ENCODE measurements at places on chromosomes 13 and 19. TPM values are rescaled to one million over a fixed set of nuclear protein-coding genes. Genes with fewer than 3 reads are reported as not detected.

DNA sequence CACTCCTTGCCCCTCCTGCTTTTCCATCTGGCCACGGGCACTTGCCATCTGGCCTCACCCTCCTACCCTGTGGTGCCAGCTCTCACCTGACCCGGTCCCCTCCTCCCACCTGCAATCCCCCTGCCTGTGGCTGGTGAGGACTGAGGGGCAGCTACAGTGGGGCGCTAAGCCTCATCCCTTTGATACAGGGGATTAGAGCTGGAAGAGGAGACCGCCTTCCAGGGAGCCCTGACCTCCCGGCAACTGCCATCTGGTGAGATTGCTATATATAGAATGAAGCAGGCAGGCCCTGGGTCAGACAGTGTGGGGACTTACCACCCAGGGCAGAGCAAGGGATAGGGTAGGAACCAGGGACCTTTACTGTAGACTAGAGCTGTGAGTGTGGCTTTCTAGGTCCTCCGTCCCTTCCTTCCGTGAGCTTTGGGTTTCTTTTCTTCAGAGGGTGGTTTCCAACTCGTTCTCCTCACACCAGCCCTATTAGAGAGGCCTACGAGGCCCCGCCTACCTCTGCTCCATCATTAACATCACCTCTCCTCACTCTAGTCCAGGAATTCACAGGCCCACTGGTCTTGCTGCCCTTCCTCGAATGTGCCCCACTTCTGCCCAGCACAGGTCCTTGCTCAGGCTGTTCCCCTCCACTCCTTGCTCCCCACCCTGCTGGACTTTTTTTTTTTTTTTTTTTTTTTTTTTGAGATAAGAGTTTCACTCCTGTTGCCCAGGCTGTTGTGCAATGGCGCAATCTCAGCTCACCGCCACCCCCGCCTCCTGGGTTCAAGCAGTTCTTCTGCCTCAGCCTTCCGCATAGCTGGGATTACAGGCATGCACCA is 7.7 kb downstream of the KASH5 start:
- peaks cover 18% of the 10 kb centered on the region for H3K27me3 ChIP-seq
- H3K36me3 ChIP-seq, result no peaks in the 10 kb centered on the region
- peaks cover 12% of the 10 kb centered on the region for H3K4me1 ChIP-seq
- DNase-seq, result no peak

GRCh38 chr19:14473073-14473977 is 1.8 kb downstream of the PTGER1 start:
- peaks cover 5% of the 10 kb centered on the region for H3K36me3 ChIP-seq
- peak; percentile 59 for DNase-seq
- H3K27me3 ChIP-seq, result peaks cover 15% of the 10 kb centered on the region
- H3K27ac ChIP-seq, result no peak overlapping the region

GRCh38 chr19:17220207-17220758 is 5.1 kb downstream of the USE1 start:
- no peak overlapping the region for H3K27ac ChIP-seq
- H3K4me1 ChIP-seq, result peaks cover 6% of the 10 kb centered on the region
- H3K4me3 ChIP-seq, result no peak overlapping the region
- peaks cover 20% of the 10 kb centered on the region for H3K36me3 ChIP-seq
- no peaks in the 10 kb centered on the region for H3K27me3 ChIP-seq

DNA sequence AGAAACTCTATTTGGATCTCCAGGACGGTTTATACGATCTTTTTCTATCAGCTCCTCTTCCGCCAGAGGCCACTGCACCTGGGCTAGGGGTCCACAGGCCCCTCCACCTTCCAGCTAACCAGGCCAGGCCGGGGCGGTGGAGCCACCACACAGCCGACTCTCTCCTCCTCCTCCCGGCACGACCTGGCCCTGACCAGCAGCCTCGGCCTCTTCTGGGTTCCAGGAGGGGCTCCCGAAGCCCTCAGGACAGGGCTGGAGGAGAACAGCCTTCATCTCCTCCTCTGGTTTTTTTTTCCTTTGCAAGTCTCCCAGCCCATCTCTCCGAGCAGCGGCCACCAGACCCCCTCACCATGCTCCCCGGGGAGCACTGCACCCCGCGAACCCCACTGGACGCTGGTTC is 17.1 kb downstream of the DPF1 start:
- peaks cover 29% of the 10 kb centered on the region for H3K27me3 ChIP-seq
- no peak for DNase-seq
- H3K36me3 ChIP-seq, result peaks cover 1% of the 10 kb centered on the region
- no peak overlapping the region for H3K27ac ChIP-seq
- peaks cover 6% of the 10 kb centered on the region for H3K4me1 ChIP-seq

DNA sequence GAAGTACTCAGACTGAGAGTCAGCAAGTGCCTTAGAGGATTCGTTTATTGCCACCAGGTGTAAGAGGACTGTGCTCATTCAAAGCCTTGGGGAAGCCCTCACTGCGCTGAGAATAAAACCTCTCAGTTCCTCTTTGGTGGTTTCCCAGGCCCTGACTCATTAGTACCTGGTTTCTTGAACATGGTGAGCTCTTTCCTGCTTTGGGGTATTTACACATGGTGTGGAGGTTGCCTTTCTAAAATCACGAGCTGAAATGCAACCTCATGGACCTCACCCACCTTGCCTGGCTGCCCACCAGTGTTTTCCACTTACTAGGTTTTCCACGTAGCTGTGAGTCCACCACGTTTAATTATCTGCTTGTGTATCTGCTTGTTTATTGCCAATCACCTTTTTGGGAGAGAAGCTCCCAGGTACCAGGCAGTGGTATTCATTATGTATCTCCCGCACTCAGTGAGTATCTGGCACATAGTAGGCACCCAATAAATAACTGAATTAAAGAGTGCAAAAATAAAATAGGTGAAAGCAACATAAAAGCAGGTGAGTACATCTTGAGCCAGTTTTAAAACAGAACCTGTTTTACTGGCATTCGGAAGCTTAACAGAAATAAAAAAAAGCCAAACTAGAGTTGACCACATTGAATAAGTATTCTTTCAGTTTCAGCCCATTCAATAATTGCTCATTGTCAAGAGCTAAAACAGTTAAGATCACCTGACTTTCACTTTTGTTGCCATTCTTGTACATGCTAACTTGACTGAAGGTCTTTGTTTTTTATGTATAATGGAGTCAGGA is 533.0 kb downstream of the MYO16 start:
- peaks cover 14% of the 10 kb centered on the region for H3K27me3 ChIP-seq
- H3K36me3 ChIP-seq, result no peaks in the 10 kb centered on the region
- H3K4me1 ChIP-seq, result peaks cover 6% of the 10 kb centered on the region
- no peak overlapping the region for H3K4me3 ChIP-seq
- DNase-seq, result no peak

DNA sequence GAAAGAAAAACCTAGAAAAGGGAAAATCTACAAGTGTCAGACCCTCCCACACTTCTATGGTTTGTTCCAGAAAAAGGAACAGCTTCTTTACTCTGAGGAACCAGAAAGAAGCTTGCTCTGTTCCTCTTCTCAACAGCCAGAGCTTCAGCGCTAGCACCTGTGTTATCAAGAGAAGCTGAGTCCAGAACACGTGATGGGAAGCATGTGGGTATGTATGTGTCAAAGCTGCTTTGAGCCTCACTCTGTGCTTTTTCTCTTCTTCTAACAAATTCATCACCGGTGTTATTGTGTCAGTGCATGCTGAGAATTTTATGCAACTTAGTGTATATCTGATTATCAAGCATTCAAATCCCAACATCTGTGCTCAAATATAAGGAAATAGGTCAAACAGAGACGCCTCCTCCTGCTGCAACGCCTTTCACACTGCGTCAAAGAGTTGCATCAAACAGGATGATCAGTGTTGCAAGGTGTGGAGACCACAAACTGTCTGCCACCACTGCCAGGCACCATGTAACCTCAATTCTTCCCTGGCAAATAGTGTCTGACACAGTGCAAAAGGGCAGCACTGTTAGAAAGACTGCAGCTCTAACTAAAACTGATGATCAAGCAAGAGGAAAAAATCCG is 83.9 kb downstream of the LRRC63 start:
- H3K27me3 ChIP-seq, result no peaks in the 10 kb centered on the region
- H3K4me1 ChIP-seq, result peaks cover 36% of the 10 kb centered on the region
- H3K4me3 ChIP-seq, result peak overlapping the region; percentile 70
- H3K27ac ChIP-seq, result peak overlapping the region; percentile 97
- peaks cover 17% of the 10 kb centered on the region for H3K36me3 ChIP-seq
- DNase-seq, result peak; percentile 48

GRCh38 chr19:38705197-38706019 is 38.9 kb downstream of the CAPN12 start:
- H3K4me3 ChIP-seq, result no peak overlapping the region
- no peak for DNase-seq
- no peaks in the 10 kb centered on the region for H3K27me3 ChIP-seq
- no peak overlapping the region for H3K27ac ChIP-seq
- H3K36me3 ChIP-seq, result peaks cover 6% of the 10 kb centered on the region

DNA sequence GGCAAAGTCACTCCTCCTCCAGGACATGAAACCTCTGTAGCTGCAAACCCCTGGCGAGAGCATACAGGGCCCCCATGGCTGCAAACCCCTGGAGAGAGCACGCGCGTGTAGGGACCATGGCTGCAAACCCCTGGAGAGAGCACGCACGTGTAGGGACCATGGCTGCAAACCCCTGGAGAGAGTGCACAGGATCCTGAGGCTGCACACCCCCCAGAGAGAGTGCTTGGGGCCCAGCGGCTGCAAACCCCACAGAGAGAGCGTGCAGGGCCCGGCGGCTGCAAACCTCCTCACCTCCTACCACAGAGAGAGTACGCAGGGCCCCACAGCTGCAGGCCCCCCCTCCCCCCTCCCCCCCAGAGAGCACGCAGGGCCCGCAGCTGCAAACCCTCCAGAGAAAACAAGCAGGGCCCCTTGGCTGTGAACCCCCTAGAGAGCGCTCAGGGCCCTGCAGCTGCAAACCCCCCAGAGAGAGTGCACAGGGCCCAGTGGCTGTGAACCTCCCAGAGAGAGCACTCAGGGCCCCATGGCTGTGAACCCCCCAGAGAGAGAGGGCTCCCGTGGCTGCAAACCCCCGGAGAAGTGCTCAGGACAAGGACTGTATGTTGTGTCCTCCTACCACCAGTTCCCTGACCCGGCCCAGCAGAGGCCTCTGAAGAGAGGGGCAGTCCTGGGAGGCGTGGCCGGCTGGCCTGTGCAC is 7.3 kb downstream of the ADPRHL1 start:
- H3K4me1 ChIP-seq, result no peaks in the 10 kb centered on the region
- H3K36me3 ChIP-seq, result peaks cover 6% of the 10 kb centered on the region
- no peak overlapping the region for H3K4me3 ChIP-seq
- no peak for DNase-seq
- H3K27ac ChIP-seq, result no peak overlapping the region

DNA sequence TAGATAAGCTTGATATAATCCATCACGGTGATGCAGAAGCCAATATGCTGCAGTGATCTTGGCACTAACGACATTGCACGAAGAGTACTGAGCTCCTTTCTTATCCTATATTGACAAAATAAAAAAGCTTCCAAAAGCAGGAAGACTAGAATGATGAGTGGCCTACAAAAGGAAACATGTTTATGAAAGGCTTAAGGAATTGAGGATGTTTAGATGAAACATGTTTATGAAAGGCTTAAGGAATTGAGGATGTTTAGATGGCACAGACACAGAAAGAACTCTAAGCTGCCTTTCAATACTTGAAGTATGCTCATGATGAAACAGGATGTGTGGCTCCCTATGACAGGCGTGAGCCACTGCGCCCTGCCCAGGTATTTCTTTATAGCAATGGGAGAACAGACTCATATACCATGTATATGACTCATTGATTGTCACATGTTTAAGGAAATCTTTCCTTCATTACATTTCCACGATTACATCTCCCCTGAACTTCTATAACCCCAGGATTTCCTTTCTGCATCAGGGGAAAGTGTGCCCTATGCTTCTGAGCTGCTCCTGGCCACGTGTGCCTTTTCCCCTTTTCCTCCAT is 690.8 kb upstream of the ARGLU1 start:
- no peaks in the 10 kb centered on the region for H3K36me3 ChIP-seq
- H3K27me3 ChIP-seq, result peaks cover 1% of the 10 kb centered on the region
- no peaks in the 10 kb centered on the region for H3K4me1 ChIP-seq
- H3K4me3 ChIP-seq, result no peak overlapping the region
- no peak overlapping the region for H3K27ac ChIP-seq
- DNase-seq, result no peak

GRCh38 chr13:104782741-104783140 is 1716.5 kb upstream of the SLC10A2 start:
- no peaks in the 10 kb centered on the region for H3K36me3 ChIP-seq
- no peak overlapping the region for H3K4me3 ChIP-seq
- no peak overlapping the region for H3K27ac ChIP-seq
- no peaks in the 10 kb centered on the region for H3K27me3 ChIP-seq

DNA sequence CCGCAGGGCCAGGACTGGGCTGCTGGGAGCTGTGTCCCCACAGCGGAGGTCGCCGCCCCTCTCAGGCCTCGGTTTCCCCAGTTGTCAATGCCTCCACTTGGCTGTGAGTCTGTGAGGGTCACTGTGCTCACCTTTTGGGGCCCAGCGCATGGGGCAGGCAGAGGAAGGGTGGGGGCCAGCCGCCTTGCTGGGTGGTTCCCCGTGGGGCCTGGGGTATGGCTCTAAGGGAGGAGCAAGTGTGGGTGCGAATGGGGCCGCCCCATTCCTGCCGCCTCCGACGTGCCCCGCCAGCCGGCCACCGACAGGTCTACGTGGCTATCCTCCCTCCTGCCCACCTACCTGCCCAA is 800 bp upstream of the FGF22 start:
- H3K27ac ChIP-seq, result no peak overlapping the region
- no peak for DNase-seq
- H3K27me3 ChIP-seq, result peaks cover 2% of the 10 kb centered on the region
- H3K36me3 ChIP-seq, result no peaks in the 10 kb centered on the region
- peak overlapping the region; percentile 88 for H3K4me3 ChIP-seq
- peaks cover 6% of the 10 kb centered on the region for H3K4me1 ChIP-seq

DNA sequence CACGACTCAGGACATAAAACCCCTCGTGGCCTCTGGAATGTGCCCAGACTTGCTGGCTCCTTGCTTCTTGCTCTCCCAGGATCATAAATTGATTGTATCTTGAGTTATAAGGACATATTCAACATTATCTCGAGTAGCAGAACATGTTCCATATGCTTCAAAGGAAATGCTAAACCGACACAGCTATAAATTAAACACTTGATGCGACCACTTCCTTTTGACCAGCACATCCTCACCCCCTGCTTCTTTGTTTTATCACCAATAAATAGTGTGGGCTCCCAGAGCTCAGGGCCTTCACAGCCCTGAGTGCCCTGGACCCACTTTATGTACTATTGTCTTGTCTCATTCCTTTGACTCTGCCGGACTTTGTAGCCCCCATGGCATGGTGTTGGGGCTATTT is 157.0 kb upstream of the PABPC3 start:
- DNase-seq, result no peak
- H3K4me1 ChIP-seq, result peaks cover 1% of the 10 kb centered on the region
- H3K27ac ChIP-seq, result no peak overlapping the region
- no peaks in the 10 kb centered on the region for H3K36me3 ChIP-seq

GRCh38 chr13:97257228-97257755 is 35.2 kb downstream of the MBNL2 start:
- peaks cover 5% of the 10 kb centered on the region for H3K36me3 ChIP-seq
- no peaks in the 10 kb centered on the region for H3K27me3 ChIP-seq
- H3K4me3 ChIP-seq, result no peak overlapping the region
- no peak for DNase-seq

GRCh38 chr13:96984051-96984508 is 10.2 kb downstream of the OXGR1 start:
- H3K27me3 ChIP-seq, result peaks cover 16% of the 10 kb centered on the region
- H3K4me3 ChIP-seq, result peak overlapping the region; percentile 64
- peaks cover 12% of the 10 kb centered on the region for H3K4me1 ChIP-seq
- H3K27ac ChIP-seq, result no peak overlapping the region

The ZNF506 gene
- 41.5 TPM for total RNA-seq

The RNF17 gene
- total RNA-seq, result not detected

The COX7A1 gene
- not detected for total RNA-seq

The CRLF1 gene
- total RNA-seq, result not detected

The CEACAM20 gene
- total RNA-seq, result not detected

The RXFP2 gene
- not detected for total RNA-seq

The LRRC25 gene
- total RNA-seq, result 1.2 TPM

The SLC8A2 gene
- total RNA-seq, result not detected

Measured in activated naive CD8-positive, alpha-beta T cell treated with anti-CD3 and anti-CD28 coated beads, Interleukin-2, amount 10 ng/mL, durations not matched to agents 7 days and 5 days (primary cell).